ENCODE measurements at places on chromosomes 12 and 14. TPM values are rescaled to one million over a fixed set of nuclear protein-coding genes. Genes with fewer than 3 reads are reported as not detected.

Gene GALNT16
- polyA plus RNA-seq = 25.6 TPM

GRCh38 chr12:110371408-110372055 is 32.0 kb downstream of the ANAPC7 start:
- no peak for DNase-seq

Gene FAM186B
- 2.4 TPM for polyA plus RNA-seq

- no peak for DNase-seq
Measured at GRCh38 chr12:86735851-86736250, 479.7 kb upstream of the MGAT4C start.

Gene MYF5
- polyA plus RNA-seq = not detected

- DNase-seq = peak; percentile 47
Measured at GRCh38 chr12:55842681-55843429, at the start of gene MMP19. MMP19 (minus strand) TSS chr12:55842936; CDS start chr12:55842830, 106 bp downstream.

DNA sequence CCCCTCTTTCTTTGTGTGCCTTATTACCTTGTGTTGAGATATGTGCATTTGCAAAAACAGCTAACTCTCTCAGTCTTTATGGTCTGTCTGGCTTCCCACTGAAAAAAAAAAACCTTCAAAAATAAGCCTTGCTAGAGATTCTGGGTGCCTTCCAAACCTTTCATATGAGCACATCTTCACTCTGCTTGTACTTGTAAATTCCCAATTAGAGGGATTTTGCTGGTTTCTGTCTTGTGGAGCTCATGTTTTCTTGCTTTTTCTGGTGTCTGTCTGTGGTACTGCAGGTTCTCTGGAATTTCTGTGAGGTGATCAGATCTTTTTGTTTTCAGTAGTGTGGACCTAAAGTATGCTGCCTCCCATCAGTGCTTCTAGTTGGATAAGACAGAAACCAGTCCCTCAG is 100.1 kb downstream of the PIK3C2G start:
- no peak for DNase-seq

GRCh38 chr12:94783862-94784261 is 133.5 kb upstream of the TMCC3 start:
- no peak for DNase-seq

Gene BIN2
- polyA plus RNA-seq = 1.8 TPM

Gene C1S
- 79.5 TPM for polyA plus RNA-seq
